Activated T-helper 1 cell treated with Interleukin-2 at 50 U/mL for 16 hours (primary cell): ENCODE measurements at places on chromosomes 1 and 21.

- DNase-seq, result no peak
Observed at GRCh38 chr1:75438355-75438754, 172.6 kb downstream of the SLC44A5 start.

DNA sequence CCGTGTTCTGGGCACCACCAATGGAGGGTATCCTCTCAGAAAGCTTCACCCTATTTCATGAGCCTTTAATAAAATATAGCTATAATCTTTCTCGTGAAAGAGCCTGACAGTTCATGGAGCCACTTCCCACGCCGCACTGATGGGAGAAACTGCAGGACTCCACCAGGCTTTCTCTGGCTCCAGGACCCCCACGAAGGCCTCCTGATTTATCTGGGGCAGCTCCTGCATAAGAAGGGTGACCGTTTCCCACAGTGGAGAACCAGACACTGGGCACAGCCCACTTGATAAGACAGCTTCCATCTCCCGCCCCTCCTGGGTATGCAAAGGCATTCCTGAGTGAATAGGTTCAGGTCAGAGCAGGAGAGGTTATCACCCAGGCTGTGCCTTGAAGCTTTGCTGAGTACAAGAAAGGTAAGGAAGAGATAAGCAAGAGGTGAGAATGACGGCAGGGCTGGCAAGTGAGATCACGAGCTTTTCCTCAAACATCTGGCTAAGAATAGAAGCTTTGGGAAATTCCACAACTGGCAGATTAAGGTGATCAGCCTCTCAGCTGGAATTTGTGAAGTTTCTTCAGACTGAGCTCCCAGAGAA lies 499.8 kb downstream of the KIF26B start:
- DNase-seq, result no peak

DNA sequence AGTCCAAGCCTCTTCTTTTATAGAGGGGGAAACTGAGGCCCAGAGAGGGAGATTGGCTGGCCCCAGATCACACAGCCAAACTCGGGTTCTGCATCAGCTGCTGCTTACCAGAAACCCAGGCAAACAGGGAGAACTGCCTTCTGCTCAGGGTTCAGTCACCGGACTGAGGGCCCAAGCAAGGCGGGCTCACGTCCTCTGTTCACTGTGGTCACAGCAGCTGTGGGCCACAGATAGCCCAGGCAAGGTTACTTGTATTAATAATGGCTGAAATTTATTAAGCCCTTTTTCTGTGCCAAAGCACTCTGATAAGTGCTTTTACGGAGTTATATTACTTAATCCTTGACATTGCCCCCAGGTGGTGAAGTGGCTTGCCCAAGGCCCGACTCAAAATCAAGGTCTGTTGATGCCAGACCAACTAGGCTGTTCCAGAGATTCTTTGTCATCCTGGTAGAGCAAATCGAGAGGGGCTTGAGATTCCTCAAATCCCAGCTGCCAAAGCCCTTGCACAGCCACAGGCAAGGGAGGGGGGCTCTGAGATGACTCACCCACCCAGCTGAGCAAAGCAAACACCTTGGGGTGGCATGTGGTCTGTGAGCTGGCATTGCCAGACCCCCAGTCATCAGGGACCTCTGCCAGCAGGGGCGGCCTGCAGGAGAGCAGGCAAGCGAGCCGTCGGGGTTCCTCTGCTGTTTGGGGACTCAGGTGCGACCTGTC lies 36.5 kb downstream of the EPHB2 start:
- DNase-seq, result no peak

- DNase-seq, result no peak
Observed at GRCh38 chr1:116166011-116166571, 54.9 kb downstream of the MAB21L3 start.

GRCh38 chr1:203295796-203296195 lies 9.5 kb upstream of the BTG2 start:
- DNase-seq, result no peak

- DNase-seq, result no peak
Observed at GRCh38 chr1:224170748-224171478, 12.1 kb upstream of the DEGS1 start.

DNA sequence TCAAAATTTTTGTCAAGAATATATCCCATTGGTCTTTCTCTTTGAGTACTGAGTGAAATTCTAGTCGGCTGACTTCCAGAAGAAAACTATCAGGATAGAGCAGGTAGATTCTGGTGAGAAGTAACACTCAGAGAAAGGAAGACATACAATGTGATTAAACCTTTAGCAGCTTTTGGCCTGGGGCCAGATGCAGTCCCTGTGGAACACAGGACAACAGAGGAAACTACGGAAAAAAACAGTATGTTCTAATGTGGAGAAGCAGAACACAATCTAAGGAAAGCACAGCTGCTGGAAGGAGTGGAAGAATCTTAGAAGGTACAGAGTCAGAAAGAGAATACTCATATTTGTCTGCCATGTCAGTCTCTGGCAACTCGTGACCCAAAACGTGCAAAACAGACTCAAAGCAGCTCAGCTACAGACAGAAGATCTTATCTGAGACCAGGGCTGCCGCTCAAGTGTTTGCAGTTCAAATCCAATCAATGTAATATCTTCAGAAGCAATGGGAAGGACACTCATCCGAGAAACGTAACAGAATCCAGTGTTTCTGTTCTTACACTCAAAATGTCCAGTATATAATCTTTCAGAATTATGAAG lies 283.8 kb downstream of the MRPL39 start:
- DNase-seq, result no peak

DNA sequence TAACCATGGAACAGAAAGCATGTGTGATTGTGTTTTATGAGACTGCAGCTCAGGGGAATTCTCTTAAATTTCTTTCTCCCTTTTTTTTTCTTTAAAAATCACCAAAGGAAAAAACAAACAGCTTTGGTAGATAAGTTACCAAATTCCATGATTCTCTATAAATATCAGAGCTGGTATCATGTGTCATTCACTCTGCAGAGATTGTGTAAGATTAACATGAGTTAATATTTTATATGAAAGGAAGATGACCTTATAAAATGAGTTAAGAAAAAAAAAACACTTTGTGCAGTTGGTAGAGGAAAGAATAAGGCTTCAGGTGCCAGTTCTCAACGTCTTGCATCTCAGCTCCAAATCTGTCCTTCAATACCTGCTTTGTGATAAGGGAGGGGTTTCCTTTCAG lies 238.2 kb upstream of the MAP1LC3C start:
- no peak for DNase-seq

DNA sequence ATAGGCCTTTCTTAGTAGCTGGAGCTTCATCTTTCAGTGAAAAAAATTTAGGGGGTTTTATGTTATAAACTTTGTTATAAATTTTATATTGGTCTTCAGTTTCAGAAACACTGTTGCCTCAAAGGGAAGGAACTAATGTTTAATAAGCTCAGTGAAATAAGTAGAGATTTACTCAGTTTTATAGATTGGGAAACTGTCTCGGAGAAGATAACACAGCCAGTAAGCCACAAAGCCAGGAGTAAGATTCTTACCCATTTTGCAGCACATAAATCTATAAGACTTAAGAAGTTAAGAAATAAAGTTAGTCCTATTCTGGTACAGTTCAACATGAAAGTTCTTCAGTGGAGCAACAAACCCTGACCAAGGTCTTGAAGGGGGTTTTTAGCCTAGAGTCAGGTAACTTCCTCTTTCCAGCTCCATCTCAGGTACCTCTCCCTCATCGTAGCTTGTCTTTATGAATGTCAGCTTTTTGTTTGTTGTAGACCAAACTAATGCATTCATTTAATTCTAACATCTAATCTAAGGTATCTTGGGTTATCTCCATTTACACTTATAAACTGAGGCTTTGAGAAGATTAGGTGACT lies 3.3 kb downstream of the KPNA6 start:
- DNase-seq, result no peak

- DNase-seq, result no peak
Observed at GRCh38 chr1:26831546-26832248, 5.2 kb downstream of the ZDHHC18 start.

DNA sequence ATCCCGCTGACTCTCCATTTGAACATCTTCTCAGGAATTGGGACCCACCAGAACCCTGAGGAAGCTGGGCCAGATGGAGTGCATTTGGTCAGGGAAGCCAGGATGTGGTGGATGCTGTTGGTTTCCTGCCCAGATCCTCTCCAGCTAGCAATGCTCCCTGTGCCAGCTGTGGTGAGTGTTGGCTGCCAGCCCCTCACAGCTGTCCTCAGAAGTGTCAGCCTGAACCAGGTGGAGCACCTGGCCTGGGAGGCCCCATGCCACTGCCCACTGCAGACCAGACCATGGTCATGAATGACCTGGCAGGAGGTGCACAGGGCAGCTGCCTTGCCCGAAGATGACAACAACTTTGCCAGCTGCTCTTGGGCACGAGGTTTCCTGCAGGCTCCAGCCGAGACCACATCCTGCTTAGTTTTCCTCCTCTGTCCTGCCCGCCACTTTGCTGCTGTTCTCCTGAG lies 54.4 kb downstream of the PRSS38 start:
- no peak for DNase-seq

DNA sequence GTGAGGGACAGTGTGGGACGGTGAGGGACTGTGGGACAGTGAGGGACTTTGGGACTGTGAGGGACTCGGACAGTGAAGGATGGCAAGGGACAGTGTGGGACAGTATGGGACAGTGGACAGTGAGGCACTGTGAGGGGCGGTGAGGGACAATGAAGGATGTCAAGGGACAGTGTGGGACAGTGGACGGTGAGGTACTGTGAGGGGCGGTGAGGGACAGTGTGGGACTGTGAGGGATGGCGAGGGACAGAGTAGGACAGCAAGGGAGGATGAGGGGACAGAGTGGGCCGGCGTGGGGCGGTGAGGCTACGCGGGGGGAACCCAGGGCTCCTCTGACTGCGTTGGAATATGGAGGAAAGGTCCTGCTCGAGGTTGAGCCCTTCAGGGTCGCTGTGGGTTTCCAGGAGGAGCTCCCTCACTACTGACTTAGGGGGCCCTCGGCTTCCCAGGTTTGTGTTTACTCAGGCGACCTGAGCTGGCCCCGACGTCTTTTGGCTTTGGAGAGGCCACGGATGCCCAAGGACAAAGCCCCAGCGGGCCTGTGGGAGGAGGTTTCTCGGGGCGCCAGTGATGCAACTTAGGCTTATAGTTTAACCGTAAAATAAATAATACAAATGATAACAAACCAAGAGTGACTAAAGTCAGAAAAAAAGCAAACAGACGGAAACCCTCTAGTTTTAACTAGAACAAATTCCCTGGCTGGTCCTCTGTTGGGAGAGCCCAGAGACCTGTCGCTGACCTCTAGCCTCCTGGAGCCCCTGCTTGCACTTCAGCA lies 1.1 kb upstream of the ERRFI1 start:
- DNase-seq, result no peak
